AG04449 (cell line): ENCODE measurements at places on chromosomes 1 and 21.

GRCh38 chr1:178189814-178190213, 95.9 kb downstream of the RASAL2 start:
- no peak for DNase-seq

DNA sequence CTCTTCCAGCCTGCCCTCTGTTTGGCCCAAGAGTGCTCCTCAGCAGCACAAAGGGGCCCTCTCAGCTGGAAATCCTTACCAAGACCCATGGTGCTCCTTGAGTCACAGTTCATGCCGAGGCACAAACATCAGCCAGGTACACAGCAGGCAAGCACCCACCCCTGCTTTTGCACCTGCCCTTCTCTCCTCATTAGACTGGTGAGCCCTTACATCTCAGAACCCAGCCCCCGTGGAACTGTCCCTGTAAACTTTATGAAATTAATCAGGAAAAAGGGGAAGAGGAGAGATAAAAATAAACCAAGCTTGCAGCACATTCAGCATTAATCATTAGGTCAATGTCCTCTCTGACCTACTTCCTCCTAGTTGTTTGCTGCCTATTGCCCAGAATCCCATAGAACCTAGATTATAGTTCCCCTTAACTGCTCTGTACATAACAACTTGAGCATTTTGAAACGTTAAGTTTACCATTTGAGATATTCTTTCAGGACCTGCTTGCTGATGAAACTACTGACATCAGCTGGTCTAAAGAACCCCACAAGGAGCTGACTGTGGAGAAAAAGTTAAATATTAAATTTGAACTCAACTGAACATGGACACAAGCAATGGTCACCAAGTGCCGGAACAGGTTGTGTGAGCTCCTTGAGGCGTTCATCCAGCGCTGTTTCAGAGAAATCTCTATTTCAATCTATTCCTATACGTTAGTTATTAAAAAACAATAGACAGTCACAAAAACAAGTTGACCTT, 738.4 kb downstream of the MATN1 start:
- no peak for DNase-seq

GRCh38 chr1:37127254-37127748, 93.0 kb upstream of the GRIK3 start:
- no peak for DNase-seq

DNA sequence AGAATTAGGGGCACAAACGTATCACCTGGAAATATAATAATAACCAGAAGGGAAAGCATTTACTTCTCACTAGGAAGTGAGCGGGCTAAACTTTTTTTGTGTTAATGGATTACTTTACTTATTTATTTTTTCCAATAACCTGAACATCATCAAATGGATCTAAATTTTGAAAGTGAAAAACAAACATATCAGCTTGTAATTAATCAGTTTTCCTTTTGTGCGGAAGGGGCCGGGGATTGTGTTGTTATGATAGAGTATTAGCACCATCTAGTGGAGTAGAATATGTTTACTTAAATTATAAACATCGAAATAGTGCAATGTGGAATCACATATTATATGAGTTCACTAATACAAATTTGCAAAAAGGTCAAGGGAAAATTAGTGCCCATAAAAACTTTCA, 9.0 kb downstream of the CFH start:
- no peak for DNase-seq

GRCh38 chr1:23116921-23117699, 51.5 kb downstream of the LUZP1 start:
- no peak for DNase-seq

- DNase-seq: no peak
Observed at GRCh38 chr1:67359592-67359991, 51.9 kb downstream of the IL12RB2 start.

DNA sequence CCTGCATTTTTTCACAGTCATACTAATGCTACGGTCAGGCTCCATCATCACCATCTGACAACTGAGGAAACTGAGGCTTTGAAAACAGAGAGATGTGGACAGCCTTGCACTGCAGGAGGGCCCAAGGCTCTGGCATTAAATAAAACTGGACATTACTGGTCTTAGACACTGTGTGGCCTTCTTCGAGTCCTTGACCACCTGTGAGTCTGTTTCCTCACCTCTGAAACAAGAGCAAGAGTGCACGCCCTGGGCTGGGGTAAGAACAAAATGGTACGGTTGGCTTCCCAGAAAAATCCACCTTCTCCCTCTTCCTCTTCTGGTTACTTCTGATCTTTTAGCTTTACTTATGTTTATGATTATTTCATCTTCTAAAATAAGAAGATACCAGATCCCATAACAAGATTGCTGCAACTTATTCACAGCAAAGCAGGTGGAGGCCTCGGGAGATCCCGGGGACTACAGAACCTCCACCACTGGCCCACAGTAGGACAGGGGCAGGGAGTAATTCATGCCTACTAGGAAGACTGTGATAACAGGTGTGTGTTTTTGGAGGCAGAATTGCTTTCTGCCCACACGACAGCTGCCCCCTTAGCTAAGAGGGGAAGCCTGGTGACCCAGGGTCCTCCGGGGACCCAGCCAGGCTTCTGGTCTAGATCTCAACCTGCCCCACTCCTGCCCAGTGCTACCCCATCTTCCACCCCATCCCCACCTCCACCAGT, 156.4 kb upstream of the EDN2 start:
- no peak for DNase-seq
